Bone marrow (tissue), 2 donors: ENCODE measurements at places on chromosomes 11 and 22.

DNA sequence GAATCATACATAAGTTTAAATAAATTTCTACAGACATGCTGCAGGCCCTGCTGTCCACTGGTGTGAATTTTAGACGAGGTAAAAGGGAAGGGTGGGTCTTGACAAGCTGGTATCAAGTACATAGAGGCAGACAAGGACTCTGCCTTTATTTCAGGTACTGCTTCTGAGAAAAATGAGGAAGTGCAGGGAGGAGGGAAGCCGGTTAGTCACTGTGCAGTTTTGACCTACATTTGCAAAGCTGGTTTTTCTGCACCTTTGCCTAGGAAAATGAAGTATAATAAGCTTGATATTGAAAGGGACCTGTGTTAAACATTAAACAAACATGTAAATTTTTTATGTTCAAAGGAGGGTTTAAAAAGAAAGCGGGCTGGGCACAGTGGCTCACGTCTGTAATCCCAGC lies 24.6 kb downstream of the TMEM45B start:
- no peak for DNase-seq

- DNase-seq = peak; percentile 70
Measured at GRCh38 chr11:83292709-83293456, 6.7 kb upstream of the CCDC90B start.

- no peak for DNase-seq
Measured at GRCh38 chr22:46245511-46245910, 4.6 kb downstream of the CDPF1 start.

DNA sequence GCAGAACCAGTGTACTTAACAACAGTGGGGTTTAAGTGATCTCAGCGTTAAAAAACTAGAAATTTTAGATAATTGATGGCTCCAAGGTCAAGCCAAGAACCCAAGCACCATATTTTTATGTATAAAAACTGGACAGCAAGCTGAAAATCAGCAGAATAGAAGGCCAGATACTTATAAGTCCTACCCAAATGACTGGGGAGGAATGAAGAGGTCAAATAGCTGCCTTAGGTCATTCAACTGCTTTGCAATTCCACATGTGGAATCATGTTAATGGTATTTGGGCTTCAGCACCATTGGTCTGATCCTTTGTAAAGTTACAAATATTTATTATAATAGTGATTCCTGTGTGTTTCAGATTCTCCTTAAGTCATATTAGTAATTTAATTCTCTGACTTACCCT lies 108.4 kb downstream of the FAT3 start:
- DNase-seq = no peak

DNA sequence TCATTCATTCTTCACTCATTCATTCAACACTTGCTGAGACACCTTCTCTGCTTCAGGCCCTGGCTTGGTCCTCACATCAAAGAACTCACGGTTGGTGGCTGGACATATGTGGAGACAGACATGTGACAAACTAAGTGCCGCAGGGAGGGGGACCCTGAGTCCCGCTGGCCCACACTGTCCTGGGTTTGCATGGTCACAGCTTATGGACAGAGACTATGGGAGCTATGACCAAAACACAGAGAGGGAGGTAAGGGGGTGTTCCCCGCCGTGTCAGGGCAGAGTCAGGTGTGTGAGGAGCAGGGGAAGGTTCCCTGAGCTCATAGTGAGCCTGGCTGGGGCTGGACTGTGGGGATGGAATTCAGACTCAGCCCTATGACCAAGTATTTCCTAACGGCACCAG lies 123.1 kb downstream of the MPPED1 start:
- no peak for DNase-seq
